ENCODE measurements at places on chromosomes 6 and 20.

DNA sequence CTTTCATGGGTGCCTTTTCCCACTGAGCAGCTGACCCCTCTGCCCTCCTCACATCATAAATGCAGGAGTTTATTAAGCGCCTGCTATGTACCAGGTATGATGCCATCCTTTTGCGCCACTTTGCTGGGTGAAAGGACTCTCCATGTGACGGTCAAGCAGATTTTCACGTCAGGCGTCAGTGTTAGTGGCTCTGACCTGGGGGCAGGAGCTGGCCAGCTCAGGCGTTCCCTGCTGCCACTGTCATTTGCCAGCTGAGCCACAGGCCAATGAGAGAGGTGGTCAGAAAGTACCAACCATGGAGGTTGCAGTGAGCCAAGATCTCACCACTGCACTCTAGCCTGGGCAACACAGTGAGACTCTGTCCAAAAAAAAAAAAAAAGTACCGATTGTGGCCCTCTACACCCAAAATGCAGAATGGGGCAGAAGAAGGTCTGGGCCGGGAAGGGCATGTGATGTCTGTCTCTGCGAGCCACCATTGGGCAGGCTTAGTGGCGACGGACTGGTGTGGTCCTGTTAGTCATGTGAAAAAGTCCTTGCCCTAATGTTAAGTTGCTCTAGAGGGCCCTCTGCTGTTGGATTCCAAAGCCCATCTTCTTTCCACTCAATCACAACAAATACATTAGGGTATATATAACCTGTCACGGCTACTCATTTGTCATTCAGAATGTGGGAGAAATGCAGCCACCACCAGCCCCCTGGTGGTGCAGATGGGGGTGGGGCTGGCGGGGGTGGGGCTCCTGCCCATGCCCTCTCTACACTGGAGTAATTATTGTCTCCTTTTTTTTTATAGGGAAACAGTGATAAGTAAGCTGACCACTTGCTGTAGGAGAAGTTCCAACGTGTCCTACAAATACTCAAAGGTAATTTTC lies 18.4 kb upstream of the SLC22A1 start:
- DNase-seq, result no peak

DNA sequence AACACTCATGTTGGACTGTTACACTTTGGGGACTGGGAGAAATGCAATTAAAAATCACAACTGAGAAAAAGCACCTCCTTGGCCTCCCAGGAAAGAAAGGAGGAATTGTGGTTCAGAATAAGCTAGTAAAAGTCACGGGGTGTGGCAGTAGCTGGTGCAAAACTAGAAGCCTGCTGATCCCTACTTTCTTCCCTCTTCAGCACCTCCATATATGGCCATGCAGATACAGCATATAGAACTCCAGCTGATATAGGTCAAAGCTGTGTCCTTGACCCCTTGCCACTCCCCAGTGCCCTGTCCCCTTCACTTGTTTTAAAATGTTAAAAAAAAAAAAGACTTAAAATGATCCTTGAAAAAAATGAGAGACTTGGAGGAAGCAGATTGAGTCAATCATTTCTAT lies 5.5 kb upstream of the FLRT3 start:
- no peak for DNase-seq

DNA sequence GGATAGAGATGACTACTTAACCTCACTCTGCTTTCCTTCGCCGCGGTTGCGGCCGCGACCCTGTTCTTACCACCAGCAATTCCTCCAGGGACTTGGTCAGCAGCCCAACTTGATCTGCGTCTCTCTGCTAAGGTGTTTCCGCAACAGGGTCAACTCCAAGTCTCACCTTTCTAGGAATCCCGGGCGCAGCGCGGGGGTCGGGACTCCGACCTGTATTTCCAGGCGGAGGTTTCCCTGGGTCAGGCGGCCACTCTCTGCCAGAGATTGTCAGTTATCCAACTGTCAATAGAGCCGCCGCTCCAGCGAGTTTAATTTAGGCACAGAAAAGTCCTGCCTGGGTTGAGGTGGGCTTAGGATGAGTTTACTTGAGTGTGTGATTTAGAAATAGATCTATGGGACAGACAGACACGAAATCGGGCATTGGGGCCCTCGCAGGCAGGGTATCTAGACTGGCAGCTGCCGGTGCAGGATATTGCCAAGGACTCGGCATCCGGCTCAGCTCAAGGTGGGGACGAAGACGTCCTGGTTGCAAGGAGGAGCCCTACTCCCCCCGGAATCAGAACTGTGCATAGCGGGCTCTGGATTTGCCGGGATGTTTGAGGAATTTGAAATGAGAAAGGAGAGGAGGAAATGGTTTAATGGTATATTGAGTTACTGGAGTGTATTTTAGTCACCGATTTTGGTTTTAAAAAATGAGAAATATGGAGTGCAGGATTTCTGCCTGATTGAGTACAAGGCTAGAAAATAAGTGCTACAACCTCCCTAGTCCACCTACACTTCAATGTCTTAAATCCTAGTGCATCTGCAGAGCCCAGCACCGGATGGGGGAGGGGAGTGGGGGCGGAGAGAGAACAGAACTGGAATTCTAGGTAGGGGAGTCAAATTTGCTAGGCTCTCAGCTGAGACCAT lies 23.7 kb downstream of the POM121L2 start:
- DNase-seq, result no peak

DNA sequence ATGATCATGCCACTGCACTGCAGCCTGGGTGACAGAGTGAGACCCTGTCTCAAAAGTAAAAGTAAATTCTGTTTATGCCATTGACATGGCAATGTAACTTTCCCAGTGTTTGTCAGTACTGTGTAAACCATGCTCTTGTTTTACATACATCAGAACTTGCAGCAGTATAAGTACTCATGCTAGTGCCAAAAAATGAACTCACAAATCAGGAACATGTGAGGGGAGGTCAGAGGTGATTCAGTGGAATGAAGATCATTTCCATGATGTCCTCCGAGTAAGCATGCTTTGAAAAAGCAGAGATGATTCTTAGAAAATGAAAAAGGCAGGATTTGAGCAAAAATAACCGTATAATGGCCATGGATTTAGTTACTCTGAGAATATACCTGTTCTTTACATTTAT lies 81.9 kb downstream of the ANKS1A start:
- no peak for DNase-seq

DNA sequence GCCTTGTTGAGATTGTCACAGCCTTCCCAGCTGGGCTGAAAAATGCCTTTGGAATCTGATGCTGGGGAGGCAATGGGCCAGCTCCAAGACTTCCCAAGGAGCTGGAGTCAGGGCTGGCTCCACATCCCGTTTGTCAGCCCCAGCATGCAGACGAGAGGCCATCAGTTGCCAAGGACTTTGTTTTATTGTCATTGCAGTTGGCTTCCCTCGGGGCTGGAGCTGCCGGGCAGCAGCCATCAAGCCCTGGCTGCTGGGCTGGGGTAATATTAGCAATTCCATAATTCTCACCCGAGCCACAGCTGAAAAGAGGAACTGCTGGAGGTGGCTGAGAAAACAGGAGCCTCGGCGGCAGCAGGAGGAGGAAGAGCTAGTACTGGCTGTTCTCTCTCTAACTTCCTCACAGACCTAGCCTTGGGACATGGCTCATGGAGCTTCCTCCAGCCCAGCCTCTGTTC lies 182.5 kb downstream of the CDC5L start:
- DNase-seq, result no peak

DNA sequence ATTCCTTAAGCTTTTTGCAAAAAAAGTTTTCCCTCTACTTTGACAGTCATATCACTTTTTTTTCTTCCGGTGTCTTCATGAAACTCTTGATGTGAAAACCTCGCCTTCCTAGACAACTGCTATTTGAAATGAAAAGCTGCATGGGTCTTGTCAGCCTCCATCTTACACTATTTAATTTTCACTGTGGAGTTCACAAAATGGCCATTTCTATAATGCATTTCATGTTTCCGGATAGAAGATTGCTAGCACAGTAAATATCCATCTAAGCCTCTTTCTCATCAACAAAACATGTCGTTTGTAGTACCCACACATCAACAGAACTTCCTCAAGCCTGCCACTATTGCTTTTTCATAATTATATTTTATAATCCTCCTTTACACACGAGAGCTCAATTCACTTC lies 204.9 kb upstream of the ID4 start:
- DNase-seq, result no peak

GRCh38 chr6:160028487-160029275 lies 59.8 kb downstream of the IGF2R start:
- DNase-seq, result no peak

DNA sequence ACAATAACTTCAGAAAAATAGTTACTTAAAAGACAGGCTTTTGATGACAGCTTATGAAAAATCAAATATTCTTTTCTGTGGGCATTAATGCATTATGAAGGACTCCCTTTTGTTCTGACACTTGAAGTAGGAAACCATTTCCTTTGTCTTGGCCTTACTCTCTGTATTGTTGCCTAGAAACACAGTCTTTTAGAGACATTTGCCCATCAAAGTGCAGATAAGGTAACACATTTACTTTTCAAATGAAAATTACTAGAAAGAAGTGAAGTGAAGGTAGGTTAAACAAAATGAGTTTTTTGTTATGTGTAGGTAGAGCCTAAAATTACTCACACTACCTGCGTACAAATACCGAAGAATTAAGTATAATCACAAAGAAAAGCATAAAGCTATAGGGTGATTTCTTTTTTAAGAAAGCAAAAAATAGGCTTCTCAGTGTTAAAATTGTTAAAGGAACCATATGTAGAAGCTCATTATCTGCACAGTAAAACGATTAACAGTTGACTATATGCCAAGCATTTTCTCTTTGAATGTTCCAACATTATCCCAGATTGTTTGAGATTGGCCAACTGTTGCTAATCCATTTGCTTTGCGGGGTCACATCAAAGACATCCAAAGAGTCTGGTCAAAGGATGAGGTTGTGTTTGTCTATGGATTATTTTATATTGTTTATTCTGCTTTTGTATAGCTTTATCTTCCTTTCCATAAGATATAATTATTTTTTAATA lies 542.0 kb upstream of the RNF217 start:
- DNase-seq, result no peak

DNA sequence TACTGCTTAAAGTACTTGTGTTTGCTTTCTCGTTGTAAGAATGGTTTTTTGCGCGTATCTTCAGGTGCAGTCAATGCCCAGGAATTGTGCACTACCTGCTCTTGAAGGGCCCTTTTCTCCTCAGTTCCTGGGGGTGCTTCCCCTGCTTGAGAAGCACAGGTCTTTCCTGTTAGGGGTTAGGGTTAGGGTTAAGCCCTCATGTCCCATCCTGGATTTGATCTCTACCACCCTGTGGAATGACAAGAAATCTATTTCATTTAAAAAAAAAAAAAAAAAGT lies 39.6 kb upstream of the TBXT start:
- no peak for DNase-seq

DNA sequence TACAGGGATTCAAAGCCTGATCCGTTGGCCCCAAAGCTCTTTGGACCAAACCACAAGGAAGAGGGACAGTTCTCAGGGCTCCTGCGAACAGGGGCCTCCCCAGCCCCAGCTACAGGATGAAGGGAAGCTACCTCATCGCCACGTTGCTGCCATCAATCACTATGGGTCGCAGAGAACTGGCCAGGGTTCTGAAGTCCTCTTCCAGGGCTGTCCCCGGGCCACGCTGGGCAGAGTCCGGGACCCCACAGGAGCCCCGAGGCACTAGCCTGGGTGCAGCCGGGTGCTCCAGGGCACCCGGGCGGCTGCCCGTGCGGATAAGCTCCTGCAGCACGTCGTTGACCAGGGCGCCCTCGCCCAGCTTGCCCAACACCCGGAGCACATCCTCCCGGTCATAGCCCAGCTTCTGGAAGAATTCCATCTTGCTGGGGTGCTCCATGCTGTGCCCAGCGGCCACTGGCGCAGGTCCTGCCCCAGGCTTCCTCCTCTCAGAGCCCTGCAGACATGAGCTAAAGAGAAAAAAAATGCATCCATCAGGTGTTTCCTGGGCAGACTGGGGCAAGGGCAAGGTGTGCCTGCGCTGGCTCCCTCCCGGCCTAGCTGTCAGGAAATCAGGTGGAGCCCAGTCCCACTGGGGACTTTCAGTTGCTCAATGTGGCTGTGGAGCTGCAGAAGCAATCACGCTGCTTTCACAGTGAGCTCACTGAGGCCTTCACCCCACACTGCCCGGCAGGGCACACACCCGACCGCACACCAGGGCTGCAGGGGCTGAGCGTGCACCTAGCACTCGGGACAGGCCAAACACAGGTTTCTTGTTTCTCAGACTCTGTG lies 10.5 kb downstream of the ZC3H12D start:
- no peak for DNase-seq

DNA sequence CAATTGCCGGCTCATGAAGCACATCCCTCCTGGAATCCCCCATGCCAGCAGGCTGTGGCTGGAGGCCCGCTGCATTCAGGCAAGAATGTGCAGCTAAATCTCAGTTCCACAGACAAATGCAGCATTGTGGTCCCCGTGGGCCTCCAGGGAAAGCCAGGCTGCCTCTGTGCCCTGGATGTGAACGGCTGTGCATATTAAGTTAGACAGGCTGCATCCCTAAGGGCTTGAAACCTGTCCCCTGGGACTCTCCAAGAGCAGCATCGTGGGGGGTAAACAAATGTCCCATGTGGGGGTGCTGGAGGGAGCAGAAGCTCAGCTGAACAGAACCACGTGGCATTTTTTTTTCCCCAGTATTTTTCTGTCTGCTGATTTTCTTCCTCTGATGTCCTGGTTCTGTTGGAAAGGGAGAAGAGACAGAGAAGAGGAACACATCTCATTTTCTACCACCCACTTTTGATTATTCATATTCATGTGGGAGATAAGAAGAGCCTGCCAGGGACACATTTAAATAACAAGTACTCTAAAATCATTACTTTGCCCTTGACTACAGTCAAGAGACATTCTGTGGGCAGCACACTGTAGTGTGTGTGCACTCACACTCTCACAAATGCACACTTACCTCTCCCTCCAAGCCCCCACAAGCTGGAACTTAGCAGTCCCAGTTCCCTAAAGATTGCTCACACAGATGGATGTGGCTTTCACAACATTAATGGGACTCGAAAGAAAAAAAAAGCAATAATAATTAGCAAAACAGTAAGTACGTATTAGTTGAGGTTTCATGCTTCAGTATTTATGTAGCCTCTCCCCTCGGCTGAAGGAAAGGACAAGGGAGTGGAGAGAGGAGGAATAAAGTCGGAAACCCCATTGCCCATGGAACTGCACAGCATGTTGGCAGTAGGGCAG lies 16.9 kb downstream of the GFOD1 start:
- DNase-seq, result no peak
